ENCODE measurements at places on chromosomes 5 and 9.

GRCh38 chr5:157126-157715 lies 34.1 kb upstream of the LRRC14B start:
- DNase-seq, result no peak

- no peak for DNase-seq
Observed at GRCh38 chr5:135996611-135997010, 32.2 kb upstream of the TGFBI start.

- DNase-seq, result no peak
Observed at GRCh38 chr9:93968451-93969327, 13.5 kb upstream of the BARX1 start.

DNA sequence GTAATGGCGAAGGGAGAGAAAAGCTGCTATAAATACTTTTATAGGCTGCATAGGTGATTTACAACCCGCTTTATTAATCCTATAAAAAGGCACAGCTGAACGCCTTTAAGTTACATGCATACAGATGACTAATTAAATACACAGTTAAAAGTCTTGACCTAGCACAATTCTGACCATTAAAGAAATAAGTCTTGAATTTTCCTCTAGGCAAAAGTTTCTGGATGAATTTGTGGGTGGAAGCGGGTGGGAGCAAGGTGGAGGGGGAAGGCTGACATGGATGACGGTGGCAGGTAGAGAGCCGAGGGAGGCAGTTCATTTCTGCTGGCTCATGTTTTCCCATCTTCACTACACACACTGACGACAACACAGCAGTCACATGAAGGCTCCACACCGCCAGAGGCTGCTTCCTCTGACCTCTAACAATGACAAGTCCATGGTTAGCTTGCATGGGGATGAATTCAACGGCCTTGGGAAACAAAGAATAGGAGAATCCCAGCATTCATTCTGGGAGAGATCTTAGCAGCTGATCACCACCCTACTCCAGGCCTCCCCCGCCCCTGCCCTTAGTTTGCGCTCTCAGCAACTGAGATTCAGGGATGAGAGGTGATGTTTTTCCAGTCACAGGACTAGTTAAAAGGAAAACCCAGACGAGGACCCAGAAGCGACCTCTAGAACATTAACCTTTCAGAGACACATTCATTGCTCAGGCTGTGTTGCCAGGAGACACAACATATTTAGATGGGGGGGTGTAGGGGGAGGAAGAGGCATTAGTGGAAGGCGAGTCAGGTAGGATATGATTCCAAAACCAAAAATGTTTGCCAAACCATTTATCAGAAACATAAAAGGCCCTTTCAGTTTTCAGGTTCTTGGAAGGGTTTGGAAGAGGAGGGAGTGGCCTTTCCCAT lies 329.3 kb downstream of the PIK3R1 start:
- DNase-seq, result no peak

DNA sequence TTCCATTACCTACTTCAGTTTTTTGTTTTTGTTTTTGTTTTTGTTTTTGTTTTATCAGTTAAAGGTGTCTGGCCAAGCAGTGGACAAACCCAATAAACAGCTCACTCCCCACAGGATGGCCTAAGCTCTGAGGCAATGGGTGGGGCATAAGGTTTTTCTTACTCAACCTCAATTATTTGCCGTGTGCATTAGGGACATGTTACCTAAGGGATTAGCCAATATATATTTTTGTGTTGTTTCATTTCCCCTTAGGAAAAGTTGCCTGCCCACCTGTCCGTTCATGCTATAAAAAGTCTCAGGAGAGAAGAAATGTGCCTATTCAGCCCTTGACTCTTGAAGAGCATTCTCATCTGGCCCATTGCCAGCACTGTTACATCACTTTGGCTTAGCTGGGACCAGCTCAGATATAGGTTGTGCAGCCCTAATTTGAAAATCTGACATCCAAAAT lies 7.3 kb downstream of the SH3RF2 start:
- no peak for DNase-seq

DNA sequence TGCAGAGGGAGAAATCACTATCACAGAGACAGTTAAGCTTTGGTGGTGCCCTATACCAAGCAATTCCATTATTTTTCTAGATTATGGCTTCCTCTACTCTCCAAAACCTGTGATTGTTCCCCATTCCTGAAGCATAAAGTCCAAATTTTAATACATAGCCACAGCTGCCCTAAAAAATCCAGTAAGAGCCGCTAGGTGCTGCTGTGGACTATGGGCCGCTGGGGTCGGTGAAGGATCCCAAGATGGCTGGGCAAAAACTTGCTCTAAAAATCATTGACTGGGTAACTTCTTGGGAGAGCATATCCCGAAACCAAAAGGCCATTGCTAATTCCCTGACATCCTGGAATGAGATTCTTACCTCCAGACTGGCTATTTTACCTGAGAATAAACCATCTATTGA lies 245.3 kb downstream of the NFIB start:
- DNase-seq, result no peak

- DNase-seq, result no peak
Observed at GRCh38 chr9:121564504-121565260, 65.0 kb upstream of the GGTA1 start.

GRCh38 chr5:158751961-158752655 lies 347.6 kb downstream of the EBF1 start:
- no peak for DNase-seq

- DNase-seq, result no peak
Observed at GRCh38 chr5:108801301-108801700, 53.6 kb downstream of the FER start.

- DNase-seq, result no peak
Observed at GRCh38 chr5:155954701-155955445, 372.1 kb upstream of the SGCD start.

DNA sequence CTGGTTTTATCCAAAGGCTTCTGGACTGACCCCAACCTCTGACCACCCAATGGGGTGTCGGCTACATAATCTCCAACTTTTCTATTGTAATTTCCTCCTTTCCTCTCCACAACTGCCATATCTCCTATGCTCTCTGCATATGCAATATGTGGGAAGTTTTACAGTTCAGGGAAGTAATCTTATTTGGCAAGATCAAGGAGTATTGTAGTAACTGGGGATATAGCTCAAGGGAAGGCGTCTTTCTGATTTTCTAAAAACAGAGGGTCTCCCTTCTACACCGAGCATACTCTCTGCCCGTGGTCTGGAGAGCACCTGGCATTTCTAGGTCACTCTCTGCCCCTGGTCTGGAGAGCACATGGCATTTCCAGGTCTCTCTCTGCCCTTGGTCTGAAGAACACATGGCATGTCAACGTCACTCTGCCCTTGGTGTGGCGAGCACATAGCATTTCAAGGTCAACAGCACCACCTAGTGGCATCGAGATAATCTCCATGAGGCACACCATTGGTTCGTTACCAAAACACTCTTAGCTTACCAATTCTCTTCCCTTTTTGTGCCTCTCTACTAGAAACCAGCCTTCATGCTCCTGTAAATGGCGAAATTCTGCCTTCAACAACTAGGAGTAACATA lies 616.4 kb upstream of the NUDT12 start:
- peak; percentile 64 for DNase-seq

- DNase-seq, result peak; percentile 23
Observed at GRCh38 chr5:16550316-16550952, 66.4 kb downstream of the RETREG1 start.

GRCh38 chr5:154044581-154044980 lies 5.8 kb downstream of the MFAP3 start:
- no peak for DNase-seq

GRCh38 chr5:13408616-13409015 lies 535.9 kb downstream of the DNAH5 start:
- DNase-seq, result no peak

- DNase-seq, result peak; percentile 32
Observed at GRCh38 chr5:35436400-35437057, 181.1 kb upstream of the SPEF2 start.

- DNase-seq, result no peak
Observed at GRCh38 chr5:159359408-159359807, 29.1 kb upstream of the IL12B start.

DNA sequence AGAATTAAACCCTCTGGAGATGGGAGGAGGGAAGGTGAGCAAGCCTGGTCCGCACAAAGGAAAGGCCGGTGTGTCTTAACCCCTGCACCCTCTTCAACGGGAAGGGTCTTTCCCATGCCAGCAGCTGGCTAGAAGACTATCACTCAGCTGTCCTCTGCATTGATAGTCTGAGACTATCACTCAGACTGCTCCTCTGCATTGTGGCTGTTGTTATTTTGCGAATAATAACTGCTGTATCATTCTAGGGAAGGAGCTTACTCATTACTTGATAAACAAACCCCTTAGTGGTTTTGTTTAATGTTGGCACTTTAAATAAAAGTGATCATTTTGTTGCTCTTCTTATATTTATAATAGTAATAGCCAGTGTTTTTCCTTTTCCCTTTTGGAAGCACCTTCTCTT lies 8.1 kb downstream of the TRIP13 start:
- no peak for DNase-seq

GRCh38 chr5:43096916-43097315 lies 23.8 kb upstream of the ZNF131 start:
- DNase-seq, result no peak

GRCh38 chr9:136059851-136060670 lies 35.0 kb downstream of the NACC2 start:
- DNase-seq, result no peak

GRCh38 chr5:12883395-12883794 lies 979.1 kb upstream of the CTNND2 start:
- DNase-seq, result no peak

DNA sequence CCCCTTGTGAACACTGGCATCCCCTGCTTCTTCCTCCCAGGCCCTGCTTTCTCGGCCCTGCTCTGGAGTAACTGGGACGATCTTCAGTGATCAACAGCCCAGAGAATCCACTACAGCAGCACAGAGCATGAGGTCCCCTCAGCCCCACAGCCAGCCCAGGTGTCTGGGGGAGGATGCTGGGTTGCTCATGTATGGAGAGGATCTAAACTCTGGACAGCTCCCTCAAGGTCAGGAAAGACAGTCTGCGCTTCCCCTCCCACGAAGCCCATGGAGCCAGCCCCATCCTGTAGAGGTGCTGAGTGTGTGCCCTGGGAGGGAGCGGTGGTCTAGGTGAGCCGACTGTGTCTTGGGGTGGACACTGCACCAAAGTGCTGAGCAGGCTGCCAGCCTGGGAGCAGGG lies 190.2 kb downstream of the GABBR2 start:
- no peak for DNase-seq

GRCh38 chr5:172837640-172838039 lies 3.6 kb downstream of the ERGIC1 start:
- DNase-seq, result peak; percentile 38

- DNase-seq, result peak; percentile 71
Observed at GRCh38 chr5:96752341-96753016, 55.3 kb downstream of the ERAP1 start.

GRCh38 chr5:120624021-120624563 lies 160.0 kb downstream of the PRR16 start:
- no peak for DNase-seq

DNA sequence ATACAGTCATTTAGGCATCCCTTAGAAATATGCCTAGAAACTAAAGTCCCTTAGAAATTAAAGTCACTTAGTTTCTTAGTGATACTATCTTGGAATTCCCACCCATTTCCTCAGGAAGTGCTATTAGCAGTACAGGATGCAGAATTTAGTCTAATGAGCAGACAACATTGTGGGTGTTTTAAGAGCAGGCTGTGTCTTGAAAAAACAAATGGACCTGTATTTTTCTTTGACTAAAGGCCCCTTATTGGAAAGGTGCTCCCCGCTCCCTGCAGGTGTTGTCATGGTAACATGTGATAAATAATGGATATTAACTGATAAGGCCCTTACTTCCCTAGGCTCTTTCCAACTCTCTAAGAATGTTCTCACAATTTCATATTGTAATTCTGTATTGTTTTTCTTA lies 38.8 kb upstream of the STARD4 start:
- peak; percentile 83 for DNase-seq

DNA sequence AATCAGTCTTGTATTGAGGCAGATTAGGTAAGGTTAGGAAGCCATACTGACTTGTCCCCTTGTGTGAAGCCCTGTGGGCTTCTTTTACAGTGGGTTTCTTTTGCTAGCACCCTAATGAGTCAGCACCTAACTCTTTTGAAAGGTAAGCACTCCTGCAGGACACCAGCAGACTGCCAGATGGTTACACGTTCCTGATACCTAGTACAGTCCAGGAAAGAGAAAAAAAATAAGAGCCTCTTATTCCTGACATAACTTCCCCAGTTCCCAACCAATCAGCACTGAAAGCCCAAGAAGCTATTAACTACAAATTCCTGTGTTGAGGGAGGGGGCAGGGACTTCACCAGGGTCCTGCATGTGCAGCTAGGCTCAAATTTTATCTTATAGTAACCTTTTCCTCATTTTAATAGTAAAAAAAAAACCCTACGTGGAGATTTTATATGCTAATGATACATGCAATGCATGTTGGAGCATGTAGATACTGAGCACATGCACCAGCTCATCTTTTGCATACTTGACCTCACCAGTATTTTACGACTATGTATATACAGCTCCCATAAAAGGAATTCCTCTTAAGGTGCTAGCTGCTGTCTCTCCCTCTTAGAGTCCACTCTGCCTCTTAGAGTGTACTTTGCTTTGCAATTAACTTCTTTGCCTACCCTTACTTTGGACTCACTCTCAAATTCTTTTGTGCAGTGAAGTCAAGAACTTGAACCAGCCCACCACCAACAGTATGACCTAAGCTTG lies 84.7 kb upstream of the RORB start:
- DNase-seq, result no peak

- DNase-seq, result peak; percentile 86
Observed at GRCh38 chr5:177495243-177496060, 2.0 kb downstream of the PDLIM7 start.

DNA sequence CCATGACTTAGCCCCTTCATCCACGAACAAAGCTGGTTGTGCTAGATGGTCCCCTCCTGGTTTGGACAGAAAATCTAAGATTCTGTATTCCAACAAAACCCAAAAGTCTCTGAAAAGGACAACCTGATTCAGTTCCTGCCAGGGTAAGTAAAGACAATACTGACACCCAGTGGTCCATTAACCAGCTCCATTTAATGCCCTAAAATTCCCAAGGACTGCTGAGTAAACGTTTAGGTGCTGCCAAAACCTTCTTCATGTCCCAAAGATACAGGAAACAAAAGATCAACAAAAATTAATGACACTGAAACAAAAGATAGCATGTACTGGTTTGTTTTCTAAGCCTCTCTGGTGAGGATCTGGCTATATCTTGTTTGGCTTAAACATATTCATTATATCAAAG lies 25.3 kb upstream of the PPP1R2B start:
- no peak for DNase-seq

GRCh38 chr5:2213121-2213730 lies 330.5 kb upstream of the IRX4 start:
- no peak for DNase-seq

DNA sequence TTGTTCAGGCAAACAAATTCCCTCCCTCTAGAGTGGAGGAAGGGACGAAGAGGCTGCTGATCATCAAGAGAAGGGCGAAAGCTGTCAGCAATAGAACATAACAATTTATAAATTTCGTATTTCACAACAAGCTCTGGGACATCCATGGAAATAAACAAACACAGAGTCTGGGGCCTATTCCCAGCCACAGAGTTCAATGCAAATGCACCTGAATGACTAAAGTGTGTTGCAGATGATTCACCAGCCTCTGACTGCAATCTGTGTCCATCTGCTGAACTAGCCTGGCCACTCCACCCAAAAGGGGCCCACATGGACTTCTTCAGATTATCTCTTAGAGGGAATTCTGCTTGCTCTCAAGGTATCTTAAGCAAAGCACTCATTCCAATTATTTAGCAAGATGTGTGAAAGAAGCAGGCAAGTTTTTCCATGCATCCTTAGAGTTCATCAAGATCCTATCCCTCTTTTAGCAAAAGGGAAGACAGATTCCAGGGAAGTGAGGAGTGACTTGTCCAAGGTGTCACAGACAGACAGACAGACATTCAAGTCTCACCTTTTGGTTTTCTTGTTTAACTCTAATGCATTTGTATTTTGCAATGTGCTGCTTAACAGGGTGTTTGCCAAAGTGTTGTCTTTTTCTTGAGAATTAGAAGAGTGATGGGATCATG lies 307.8 kb upstream of the PAPPA start:
- DNase-seq, result no peak

Measured in endothelial cell of umbilical vein (primary cell).